Nucleus accumbens (tissue), 56 donors: ENCODE measurements at places on chromosomes 3 and 15.

GRCh38 chr15:73748730-73749129 lies 4.4 kb downstream of the INSYN1 start:
- no peak for DNase-seq

- no peak for DNase-seq
Observed at GRCh38 chr3:61812085-61812484, 250.7 kb downstream of the PTPRG start.

DNA sequence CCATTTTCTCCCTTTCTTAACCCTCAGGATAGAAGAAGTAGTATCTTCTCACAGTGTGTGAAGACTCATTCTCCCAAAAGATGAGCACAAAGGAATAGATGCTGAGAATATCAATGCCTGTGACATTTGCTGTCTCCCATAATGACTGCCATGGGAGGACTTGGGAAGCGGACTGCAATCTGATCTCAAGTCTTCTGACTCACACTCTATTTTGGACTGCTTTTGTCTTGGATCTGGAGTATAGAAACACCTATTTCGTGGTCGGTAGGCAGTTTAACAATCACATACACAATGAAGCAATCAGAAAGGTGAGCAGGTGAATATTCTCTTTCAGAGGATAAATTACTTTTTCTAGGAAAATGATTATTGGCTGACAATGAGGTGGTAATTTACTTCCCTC lies 852.0 kb downstream of the FHIT start:
- no peak for DNase-seq

DNA sequence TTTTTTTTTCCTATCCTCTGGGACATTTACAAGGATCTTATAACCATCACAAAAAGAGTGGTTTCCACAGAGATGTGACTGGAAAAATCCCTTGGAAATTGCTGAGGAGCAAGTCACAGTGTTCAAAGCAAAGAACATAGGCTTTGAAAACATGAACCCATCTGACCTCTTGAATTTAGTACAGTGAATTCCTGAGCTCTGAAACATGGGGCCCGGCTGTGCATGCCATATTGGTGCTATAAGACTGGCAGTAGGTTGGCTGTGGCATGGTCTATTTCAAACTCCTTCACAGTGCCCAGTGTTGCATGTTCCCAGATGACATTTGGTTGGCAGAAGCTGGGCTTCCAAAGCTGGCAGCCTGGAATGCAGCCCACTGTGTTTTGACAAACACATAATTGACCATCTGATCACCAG lies 202.2 kb downstream of the TIGIT start:
- no peak for DNase-seq

- no peak for DNase-seq
Observed at GRCh38 chr15:41001524-41002214, 48.4 kb downstream of the CHAC1 start.

- no peak for DNase-seq
Observed at GRCh38 chr3:129867506-129868124, 25.9 kb downstream of the TMCC1 start.

GRCh38 chr3:106421909-106422308 lies 553.1 kb upstream of the CBLB start:
- no peak for DNase-seq

GRCh38 chr3:71050538-71051258 lies 532.8 kb downstream of the FOXP1 start:
- DNase-seq, result peak; percentile 18

- DNase-seq, result no peak
Observed at GRCh38 chr3:177578488-177578887, 381.2 kb upstream of the TBL1XR1 start.
